ENCODE measurements at places on chromosomes 11 and 22.

GRCh38 chr22:36659762-36660509 is 43.6 kb downstream of the CACNG2 start:
- peak; percentile 68 for DNase-seq

- no peak for DNase-seq
These were observed 39.8 kb downstream of the KREMEN1 start for GRCh38 chr22:29112681-29113080.

GRCh38 chr11:107263844-107264563 is 193.6 kb downstream of the CWF19L2 start:
- DNase-seq = no peak

DNA sequence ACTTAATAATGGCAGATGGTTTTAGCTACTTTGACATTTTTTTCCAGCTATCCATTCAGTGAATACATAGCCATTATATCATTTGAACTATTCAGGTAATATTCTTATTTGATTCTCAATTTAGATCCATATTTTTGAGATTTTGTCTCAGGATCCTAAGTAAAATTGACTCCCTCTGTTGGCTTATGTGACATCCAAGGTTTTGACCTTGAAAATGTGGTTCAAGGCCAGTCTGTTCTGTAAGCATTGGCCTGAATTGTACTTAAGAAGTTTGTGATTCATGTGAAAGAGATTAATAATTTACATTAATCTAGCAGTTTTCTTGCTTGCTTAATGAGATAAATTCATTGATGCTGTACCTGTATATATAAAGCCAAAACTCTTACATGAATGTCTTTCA is 1.6 kb upstream of the SLC17A6 start:
- no peak for DNase-seq

DNA sequence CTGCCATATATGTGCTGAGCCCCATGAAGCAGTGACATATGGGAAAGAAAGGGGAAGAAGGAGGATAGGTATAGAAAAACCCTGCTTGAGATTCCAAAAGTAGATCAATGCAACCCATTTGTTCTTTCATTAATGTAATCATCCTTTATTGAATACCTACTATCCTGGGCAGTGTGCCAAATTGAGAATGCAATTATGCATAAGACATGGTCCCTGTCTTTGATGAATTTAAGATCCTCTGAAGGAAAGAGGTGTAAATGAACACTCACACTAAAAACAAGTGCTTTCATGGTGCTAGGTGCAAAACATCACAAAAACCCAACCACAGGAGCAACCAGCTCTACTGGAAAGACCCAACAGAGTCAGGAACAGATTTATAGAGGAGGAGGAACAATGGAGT is 29.7 kb downstream of the FLI1 start:
- no peak for DNase-seq

GRCh38 chr11:66082946-66083698 is 13.1 kb downstream of the PACS1 start:
- no peak for DNase-seq

DNA sequence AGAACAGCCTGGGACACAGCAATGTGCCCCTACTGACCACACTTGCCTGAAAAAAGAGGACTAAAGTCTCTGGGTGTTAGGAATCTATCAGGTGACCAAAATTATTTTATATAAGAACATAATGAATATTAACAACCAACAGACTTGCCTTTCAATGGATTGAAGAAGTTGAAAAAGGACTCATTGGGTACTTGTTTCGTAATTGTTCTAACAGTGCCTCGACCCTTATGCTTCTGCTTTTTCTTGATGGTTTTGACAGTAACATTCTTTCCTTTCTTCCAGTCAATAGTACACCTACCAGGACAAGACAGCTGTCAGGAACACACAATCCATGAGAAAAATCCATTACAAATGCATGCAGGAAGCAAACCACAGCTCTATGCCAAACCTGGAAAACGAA is 29.0 kb upstream of the PHLDA2 start:
- no peak for DNase-seq

DNA sequence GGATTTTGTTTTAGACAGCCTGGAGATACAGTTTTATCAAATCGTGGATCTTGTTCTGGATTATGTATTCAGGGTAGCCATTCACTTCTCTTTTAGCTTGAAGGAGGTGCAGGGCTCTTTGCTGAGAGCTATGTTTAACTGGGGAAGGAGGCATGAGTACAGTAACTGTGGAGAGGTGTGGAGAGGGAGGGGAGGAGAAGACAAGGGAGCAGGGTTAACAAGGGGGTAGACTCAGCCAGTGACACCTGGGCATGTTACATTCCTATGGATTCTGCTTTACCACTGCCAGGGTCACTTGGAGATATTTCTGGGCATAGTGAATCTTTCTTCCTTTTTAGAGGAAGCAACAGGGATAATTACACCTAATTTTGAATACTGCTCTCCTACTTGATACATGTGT is 536.0 kb downstream of the TMEM135 start:
- DNase-seq = no peak

- DNase-seq = no peak
These were observed 171.1 kb downstream of the CEP164 start for GRCh38 chr11:117498791-117499190.

GRCh38 chr11:116913000-116913399 is 75.6 kb upstream of the APOA1 start:
- peak; percentile 41 for DNase-seq

GRCh38 chr11:29616611-29617010 is 400.2 kb downstream of the KCNA4 start:
- peak; percentile 53 for DNase-seq

DNA sequence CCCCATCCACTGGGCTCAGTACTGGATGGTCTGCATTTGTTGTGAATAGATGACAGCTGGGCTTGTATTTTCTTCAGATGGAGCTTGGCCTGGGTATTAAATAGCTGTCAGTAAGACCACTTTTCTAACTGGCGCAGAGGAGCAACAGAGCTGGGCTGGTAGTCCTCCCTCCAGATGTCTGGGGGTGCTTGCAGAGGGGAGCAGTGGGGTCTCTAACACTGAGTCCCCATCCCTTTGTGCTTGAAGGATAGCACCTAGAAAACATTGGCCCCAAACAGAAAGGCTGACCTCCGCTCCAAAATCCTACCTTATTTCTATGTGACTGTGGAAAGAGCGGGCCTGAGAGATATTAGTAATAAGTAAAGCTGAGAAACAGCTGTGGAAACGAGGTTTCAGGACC is 131.6 kb upstream of the E2F8 start:
- no peak for DNase-seq

DNA sequence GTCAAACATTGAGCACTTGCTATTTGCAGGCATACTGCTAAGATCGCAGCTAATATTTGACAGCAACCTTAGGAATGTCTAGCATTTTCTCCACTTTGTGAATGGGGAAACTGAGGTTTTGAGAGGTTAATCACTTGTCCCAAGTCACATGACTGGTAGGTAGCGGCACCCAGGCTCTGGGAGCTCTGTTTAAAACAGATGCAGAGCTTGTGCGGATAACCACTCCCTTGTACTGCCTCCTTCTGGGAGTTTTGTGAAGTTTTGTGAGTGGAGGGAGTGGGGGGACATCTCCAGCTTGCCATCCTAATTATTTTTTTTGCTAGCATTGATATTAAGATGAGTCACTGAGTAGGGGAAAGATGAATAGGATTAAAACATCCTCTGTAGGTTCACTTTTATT is 134.7 kb downstream of the GRIK4 start:
- DNase-seq = no peak

- no peak for DNase-seq
These were observed 29.1 kb upstream of the BIRC3 start for GRCh38 chr11:102287964-102288724.

- DNase-seq = peak; percentile 26
These were observed 61.5 kb upstream of the SLC25A18 start for GRCh38 chr22:17501679-17502285.

DNA sequence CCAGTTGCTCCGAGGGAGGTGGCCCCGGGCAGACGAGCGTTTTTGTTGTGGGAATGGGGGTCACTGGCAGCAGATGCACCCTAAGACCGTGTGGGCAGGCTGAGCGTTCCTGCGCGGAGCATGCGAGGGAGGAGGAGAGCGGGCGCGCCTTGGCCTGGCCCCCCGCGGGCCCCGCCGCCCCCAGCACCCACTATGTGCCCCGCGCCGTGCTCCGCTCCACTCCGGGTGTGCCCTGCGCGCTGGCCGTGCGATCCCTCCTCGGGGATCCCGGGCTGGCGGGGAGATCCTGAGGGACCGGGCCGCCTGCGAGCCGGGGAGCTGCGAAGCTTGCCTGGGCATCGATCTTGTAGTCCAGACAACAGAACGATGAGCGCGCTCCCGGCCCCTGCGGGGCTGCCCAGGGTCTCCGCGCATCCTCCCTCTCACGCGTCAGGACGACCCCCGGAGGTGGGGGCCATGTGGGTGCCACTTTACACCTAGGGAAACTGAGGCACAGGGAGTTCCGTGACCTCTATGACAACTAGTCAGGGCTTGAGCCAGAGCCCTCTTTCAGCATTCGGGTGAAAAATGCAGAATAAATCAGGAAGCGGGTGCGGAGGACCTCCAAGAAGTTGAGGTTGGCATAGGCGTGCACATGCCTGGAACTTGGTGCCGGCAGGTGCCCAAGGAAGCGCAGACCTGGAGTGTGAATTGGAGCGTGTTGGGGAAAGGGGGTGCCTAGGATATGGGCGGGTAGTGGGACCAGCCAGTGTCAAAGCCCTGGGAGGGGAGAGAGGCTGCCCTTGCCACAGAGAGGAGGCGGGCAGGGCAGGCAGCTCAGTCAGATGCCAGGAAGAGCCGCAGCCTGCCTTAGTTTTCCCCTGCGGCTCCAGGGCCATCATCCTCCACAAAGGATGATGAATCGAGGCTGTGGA is 1.3 kb upstream of the KMT5B start:
- DNase-seq = no peak

DNA sequence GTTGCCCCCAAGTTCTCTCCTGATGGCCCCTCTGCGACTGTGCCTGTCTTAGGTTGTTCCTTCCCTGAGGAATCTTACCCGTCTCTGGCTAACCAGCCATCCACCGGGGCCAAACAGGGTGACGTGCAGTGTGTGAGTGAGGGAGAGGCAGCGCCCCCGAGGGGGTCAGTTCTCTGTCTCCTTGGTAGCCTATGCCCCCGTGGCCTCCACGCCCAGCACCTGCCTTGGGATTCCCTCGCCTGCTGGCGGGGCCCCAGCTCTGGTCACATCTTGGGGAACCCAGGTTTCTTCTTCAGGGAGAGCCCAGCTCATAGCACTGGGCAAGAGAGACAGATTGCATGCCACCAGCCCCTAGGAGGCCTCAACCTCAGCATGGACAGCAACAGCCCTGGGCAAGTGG is 5.8 kb downstream of the NXF1 start:
- DNase-seq = no peak

GRCh38 chr11:116534270-116534975 is 238.4 kb downstream of the BUD13 start:
- no peak for DNase-seq

DNA sequence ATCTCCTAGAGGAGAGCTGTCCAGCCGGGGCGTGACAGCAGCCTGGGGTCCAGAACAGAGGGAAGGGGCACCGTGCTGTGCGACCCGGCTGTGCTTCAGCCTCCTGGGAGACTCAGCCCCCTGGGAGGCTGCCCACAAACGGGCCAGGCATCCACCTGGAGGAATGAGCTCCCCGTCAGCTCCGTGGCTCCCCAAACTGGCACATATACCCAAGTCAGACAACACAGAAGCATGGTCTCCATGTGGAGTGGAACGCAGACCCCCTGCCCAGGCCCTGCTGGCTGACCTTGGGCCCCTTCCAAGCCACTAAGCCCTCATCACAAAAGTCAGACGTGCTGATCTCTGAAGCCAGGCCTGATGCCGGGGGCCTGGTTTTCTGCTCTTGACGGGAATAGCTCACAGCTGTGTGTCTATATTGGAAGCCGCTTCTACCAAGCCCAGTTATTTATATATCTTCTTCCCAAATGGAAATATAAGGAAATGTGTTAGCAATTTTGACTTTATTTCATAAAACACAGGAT is 91.7 kb downstream of the BRD1 start:
- DNase-seq = no peak

DNA sequence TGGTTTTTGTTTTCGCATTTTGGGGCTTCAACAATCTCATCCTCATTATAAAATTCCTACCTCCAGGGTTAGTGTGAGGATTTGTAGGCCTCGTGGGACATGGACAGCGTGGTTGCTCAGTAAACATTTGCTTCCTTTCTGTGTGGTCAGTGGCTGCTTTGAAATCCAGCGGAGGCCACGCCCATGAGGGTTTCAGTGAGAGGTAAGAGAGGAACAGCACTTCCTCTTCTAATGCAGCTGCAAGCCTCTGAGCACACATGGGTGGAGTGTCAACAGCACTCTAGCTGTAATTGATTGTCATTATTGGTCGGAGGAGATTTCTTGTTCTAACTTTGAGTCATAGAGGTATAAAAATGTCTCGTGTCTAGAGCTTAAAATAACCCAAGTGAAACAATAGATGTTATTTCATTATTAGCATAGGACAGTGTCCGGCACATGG is 6.0 kb upstream of the ARHGAP42 start:
- DNase-seq = peak; percentile 73

- no peak for DNase-seq
These were observed 988 bp downstream of the RPS3 start for GRCh38 chr11:75400146-75400865.

DNA sequence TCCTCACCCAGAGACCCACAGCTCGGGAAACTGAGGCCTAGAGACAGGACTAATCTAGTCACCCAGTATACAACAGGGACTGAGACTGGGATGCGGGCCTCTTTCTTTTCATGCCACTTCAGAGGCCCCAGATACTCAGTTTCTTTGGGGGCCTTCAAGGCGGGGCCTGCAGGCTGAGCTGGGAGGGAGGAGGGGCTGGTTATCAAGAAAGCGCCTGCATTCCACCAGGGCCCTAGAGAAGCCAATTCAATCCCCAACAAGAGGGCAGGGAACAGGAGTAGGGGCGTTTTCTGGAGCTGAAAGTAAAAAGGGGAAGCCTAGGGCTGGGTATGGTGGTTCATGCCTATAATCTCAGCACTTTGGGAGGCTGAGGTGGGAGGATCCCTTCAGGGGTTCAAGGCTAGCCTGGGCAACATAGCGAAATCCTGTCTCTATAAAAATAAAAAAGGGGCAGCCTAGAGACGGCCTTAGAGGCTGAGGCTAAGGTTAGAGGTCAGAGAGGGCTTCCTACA is 1.6 kb downstream of the ATG2A start:
- no peak for DNase-seq

DNA sequence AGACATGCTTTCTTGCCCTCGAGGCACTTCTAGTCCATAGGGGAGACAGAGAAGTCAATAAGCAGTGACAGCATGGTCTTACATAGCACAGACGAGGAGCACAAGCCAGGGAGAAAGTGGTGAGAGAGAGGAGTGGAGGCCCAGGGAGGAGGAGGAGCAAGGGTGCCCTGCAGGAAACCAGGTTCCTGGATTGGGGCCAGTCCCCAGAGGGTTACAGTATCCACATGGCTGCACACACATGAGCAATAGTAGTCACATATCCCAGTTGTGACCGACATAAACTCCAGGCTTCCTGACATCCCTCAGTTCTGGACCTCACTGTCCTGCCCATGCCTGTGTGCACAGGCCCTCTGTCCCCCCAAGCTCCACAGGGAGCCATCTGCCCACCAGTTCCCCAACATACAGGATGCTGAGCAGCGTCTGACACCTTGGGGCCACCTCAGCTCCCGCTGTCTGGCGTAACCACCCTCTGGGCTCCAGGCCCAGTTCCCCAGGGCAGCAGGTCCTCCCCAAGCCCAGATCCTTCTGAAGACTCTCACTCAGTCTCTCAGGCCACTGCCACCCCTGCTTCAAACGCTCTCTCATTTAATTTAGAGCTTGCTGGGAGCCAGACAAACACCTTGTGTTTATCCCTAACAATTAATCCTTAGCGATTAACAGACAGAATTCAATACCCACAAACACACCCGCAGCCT is 53.7 kb downstream of the DSCAML1 start:
- DNase-seq = no peak

- DNase-seq = peak; percentile 74
These were observed 7.2 kb upstream of the BID start for GRCh38 chr22:17781319-17782031.

GRCh38 chr11:128164080-128164741 is 423.1 kb downstream of the ETS1 start:
- no peak for DNase-seq

All from skeletal muscle cell (primary cell).